Cardiac muscle cell (in vitro differentiated cells and primary cell): ENCODE measurements at places on chromosomes 2 and 18.

DNA sequence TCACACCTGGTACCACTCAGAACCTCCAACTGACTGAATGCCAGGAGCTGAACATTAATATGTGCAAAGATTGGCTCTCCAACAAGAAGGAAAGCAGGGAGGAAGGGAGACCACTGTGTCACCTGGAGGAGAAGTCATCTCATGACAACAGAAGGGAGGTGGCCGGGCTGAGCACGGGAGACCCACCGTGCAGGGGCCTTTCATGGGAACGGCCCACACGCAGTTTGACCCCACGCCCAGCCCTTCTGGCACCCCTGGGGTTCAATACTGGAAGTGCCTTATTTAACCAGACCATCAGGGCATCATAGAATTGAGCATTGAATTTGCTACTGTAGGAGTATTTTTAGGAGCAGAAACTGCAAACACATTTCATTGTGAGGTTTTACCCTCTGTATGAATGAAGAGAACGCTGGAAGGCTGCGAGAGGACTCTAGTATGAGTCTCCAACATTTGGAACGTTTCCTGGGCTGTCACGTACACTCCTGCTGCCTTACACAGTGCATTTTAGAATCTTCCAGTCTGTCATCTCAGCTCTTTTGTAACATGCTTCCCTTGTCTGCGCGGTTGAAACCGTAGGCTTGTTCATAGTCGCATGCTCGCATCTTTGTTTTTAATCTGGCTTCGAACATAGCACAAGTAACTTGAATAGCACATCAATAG, 132.1 kb downstream of the NFATC1 start:
- no peak overlapping the region for H3K4me3 ChIP-seq
- no peaks in the 10 kb centered on the region for H3K27me3 ChIP-seq
- no peaks in the 10 kb centered on the region for H3K4me1 ChIP-seq
- H3K36me3 ChIP-seq: peaks cover 5% of the 10 kb centered on the region
- no peak overlapping the region for H3K27ac ChIP-seq

- peak; percentile 83 for DNase-seq
- H3K27ac ChIP-seq: peak overlapping the region; percentile 100
- H3K36me3 ChIP-seq: no peaks in the 10 kb centered on the region
These were observed 519 bp downstream of the METTL4 start for GRCh38 chr18:2570772-2571199.

GRCh38 chr18:31929273-31929672, 13.7 kb downstream of the TRAPPC8 start:
- H3K27me3 ChIP-seq: no peaks in the 10 kb centered on the region
- no peak for DNase-seq
- no peak overlapping the region for H3K4me3 ChIP-seq
- H3K27ac ChIP-seq: no peak overlapping the region

DNA sequence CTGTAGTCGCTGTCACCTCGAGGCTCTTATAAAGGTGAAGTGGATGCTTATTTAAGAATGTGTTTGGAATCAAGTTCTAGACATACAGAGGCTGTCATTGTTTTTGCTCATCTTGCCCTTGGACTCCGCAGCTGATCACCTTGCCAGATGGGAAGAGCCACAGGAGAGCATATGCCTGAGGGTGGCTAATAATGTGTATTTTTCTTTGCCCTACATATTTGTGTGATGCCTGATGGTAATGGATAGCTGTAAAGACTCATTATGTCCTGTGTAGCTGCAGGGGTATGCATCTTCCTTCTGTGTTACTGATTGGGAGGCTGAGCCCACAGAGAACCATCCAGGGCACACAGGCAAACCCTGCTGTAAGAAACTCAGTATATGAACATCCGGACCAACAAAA, 61.7 kb downstream of the PRKCE start:
- no peaks in the 10 kb centered on the region for H3K36me3 ChIP-seq
- DNase-seq: no peak
- H3K27ac ChIP-seq: no peak overlapping the region

DNA sequence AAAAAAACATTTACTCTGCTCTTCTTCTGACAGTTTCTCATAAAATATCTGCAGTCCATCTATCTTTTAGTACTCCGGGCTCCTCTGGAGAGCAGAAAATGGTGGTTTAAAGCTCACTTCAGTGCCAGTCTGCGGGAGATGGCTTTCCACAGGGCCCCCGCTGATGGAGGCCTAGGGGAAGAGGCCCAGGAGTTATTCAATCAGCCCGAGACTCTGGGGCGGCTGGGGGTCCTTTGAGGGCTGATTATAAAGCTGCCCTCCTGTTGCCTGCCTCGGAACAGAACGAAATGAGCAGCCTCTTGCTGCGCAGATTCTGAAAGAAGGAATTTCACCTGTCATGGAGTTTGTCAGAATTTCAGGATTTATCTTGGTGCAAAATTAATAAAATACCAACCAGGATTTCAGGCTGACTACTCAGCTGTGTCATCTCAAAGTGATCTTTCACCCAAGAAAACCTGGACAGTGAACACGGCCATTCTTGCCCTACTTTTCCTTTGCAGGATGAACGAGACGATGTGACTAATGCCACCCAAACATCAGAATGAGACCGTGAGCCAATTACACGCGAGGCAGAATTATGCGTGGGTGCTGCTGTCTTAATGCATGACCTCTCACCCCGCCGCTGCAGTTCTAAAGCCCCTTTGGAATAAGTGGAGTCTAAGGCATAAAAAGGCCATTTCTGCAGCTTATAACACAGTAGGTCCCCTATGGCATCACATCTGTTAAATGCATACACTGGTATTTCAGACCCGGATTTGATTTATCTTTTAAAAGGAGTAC, 273.8 kb downstream of the ZNF521 start:
- H3K4me1 ChIP-seq: peaks cover 39% of the 10 kb centered on the region
- no peak for DNase-seq
- H3K4me3 ChIP-seq: no peak overlapping the region
- no peaks in the 10 kb centered on the region for H3K36me3 ChIP-seq
- peak overlapping the region; percentile 90 for H3K27ac ChIP-seq
